ENCODE measurements at places on chromosomes 16 and 17.

DNA sequence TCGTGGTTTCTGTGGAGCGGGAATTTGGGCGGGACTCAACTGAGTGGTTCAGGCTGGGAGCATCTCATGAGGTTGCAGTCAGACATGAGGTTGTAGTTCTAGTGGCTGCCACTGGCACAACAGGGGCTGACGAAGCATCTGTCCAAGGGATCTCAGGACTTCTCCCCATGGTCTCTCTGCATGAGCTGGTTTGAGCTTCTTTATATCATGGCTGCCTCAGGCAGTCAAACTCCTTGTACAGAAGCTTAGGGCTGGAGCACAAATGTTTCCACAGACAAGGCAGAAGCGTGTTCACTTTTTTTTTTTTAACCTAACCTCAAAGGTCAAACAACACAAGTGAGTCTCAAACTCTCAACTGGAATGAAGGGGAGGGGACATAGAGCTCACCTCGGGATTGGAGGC, 243.3 kb downstream of the MSI2 start:
- no peak for DNase-seq

GRCh38 chr17:32142038-32142856, at the start of gene RHOT1:
RHOT1 (plus strand) TSS chr17:32142502; CDS start chr17:32142693, 191 bp downstream.
- peak; percentile 67 for DNase-seq

DNA sequence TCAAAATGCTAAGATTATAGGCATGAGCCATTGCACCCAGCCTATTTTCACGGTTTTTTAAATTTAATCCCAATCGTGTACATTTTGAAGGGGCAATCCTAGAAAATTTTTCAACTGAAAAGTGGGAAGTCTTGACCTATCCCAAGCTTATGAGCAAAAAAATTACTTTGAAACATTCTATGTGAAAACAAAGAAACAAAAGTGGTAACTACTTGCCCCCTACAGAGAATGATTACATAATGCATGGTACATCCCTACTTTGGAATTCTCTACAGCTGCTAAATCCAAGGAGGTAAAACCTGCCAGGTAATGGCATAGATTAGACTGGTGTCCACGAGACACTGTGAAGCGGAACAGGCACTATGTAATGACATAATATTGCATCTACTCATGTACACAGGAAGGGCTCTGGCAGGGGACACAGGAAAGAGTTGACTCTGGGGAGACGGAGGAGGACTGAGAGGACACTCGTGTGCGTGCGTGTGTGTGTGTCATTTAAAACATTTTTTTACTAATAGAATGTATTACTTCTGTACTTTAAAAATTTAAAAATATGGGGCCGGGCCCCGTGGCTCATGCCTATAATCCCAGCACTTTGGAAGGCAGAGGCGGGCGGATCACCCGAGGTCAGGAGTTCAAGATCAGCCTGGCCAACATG, 15.7 kb downstream of the ASGR2 start:
- no peak for DNase-seq

DNA sequence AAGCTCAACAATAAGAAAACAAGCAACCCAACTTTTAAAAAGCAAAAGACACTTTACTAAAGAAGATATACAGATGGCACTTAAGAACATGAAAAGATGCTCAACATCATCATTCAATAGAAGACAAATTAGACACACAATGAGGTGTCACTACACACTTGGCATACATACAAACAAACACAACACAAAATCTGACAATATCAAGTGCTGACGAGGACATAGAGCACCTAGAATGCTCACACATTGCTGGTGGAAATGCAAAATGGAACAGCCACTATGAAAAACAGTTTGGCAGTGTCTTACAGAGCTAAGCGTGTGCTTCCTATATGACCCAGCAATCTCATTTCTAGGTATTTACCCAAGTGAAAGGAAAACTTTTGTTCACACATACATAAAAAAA, 18.9 kb downstream of the RPRML start:
- no peak for DNase-seq

GRCh38 chr16:85205747-85206471, 93.6 kb upstream of the CIBAR2 start:
- no peak for DNase-seq

- DNase-seq: no peak
Measured at GRCh38 chr16:88102597-88102996, 151.4 kb downstream of the BANP start.

GRCh38 chr17:29445844-29446243, 55.7 kb downstream of the TAOK1 start:
- no peak for DNase-seq

DNA sequence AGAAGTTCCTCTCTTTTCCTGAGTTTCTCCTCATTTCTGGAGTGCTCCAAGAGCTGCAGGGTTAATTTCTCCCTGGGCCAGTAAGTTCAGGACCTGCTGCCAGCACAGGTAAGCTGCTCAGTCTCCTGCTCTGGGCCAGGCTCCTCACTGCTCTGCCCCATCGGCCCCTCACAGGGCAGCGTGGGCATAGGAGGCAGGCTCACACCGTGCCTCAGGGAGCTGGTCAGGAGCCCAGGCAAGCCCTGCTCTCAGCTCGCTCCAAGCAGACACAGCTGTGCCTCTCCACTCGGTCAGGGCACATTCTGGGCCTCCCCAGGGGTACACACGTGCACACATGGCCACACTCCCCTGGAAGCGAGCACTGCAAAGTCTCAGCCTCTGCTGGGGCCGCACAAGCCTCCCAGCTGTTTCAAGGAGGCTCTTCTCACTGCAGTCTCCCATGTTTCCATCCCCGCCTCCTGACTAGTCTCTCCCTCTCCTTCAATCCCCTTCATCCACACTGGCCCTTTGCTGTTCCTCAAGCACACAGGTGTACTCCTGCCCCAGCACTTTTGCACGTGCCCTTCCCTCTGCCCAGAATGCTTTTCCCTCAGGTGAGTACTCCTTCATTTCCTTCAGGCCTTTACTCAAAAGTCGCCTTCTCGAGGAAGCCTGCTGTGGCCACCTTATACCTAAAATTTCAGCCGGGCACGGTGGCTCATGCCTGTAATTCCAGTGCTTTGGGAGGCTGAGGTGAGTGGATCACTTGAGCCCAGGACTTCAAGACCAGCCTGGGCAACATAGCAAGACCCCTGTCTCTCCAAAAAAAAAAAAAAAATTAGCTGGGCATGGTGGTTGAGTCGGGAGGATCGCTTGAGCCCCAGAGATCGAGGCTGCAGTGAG, 53.2 kb downstream of the AKAP1 start:
- no peak for DNase-seq

Data from HCT116 (cell line).